ENCODE measurements at places on chromosomes 5 and 9. TPM values are rescaled to one million over a fixed set of nuclear protein-coding genes. Genes with fewer than 3 reads are reported as not detected.

KIF4B gene
- 0.08 TPM for total RNA-seq

IL7R gene
- 0.48 TPM for total RNA-seq

FCHSD1 gene
- total RNA-seq: 12.2 TPM

DBH gene
- not detected for total RNA-seq

ADAMTS6 gene
- total RNA-seq: 32.3 TPM

GPR150 gene
- total RNA-seq: 1.0 TPM

SLC2A6 gene
- total RNA-seq: 3.5 TPM

TMEM171 gene
- total RNA-seq: 0.24 TPM

IFNA13 gene
- not detected for total RNA-seq

PALM2AKAP2 gene
- 11.9 TPM for total RNA-seq

ANKDD1B gene
- total RNA-seq: not detected
